Smooth muscle cell of the coronary artery (primary cell): ENCODE measurements at places on chromosomes 16 and 17. TPM values are rescaled to one million over a fixed set of nuclear protein-coding genes. Genes with fewer than 3 reads are reported as not detected.

The CORO6 gene
- total RNA-seq: 3.5 and 9.4 TPM in 2 replicates

The KRT24 gene
- total RNA-seq: not detected in 2 replicates

The SMIM36 gene
- not detected in 2 replicates for total RNA-seq

The GNPTG gene
- 32.8 and 93.4 TPM in 2 replicates for total RNA-seq

The CA10 gene
- not detected in 2 replicates for total RNA-seq

The ARMC7 gene
- 2.0 and 2.1 TPM in 2 replicates for total RNA-seq
